ENCODE measurements at places on chromosomes 2 and 18. TPM values are rescaled to one million over a fixed set of nuclear protein-coding genes. Genes with fewer than 3 reads are reported as not detected.

SCTR gene
- not detected for total RNA-seq

ITPRIPL1 gene
- 52.1 TPM for total RNA-seq

GPR75 gene
- total RNA-seq: 3.7 TPM

CRYBA2 gene
- not detected for total RNA-seq

All from activated T-helper 1 cell treated with anti-CD3 and anti-CD28 coated beads, Interleukin-12 subunit alpha, Interleukin-12 subunit beta, Interleukin-2, Interleukin-4 antibody, amounts not matched to agents 30 ng/mL and 10 ng/mL and 1 ng/mL, durations not matched to agents 14 hours and 24 hours and 36 hours (primary cell).